GOT3 (cell line): ENCODE measurements at places on chromosomes 12 and 14.

DNA sequence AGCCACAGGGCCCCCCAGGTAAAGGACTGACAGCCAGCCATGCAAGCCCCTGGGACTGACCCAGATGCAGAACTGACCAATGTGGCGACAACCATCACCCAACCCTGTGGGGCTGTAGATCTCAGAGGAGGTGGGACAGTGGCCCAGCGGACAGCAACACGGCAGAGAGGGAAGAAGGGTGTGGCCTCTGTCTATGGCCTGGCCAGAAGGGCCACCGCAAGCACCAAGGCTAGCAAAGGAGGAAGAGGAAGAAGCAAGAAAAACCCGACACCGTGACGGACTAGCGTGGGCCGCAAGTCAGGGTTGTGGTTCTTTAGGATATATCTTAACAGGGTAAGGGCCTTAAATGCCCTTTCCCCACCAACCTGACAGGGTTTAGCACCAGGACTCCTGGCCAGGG, 71.2 kb downstream of the ITPK1 start:
- no peak for DNase-seq

GRCh38 chr12:14264316-14264715, 101.2 kb upstream of the ATF7IP start:
- no peak for DNase-seq

- no peak for DNase-seq
Observed at GRCh38 chr14:72597252-72598233, 296.4 kb downstream of the DPF3 start.

- DNase-seq = no peak
Observed at GRCh38 chr12:39301422-39301821, 141.5 kb downstream of the KIF21A start.

DNA sequence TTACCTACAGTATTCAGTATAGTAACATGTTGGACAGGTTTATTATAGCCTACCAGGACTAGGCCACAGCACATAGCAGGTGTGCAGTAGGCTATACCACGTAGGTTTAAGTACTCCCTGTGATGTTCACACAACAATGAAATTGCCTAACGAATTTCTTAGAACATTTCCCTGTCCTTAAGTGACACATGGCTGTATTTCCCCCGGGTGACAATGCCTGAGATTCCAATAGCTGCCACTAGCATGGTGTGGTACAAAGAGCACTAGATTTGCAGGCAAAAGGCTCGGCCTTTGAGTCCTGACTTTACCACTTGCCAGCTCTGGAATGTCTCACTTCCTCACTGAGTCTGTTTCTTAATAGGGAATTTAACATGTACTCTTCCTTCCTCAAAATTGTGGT, 19.7 kb downstream of the PTPN21 start:
- no peak for DNase-seq

GRCh38 chr14:96754162-96754844, 42.9 kb upstream of the VRK1 start:
- DNase-seq = no peak

- DNase-seq = no peak
Observed at GRCh38 chr14:93160353-93160801, 24.3 kb downstream of the MOAP1 start.

DNA sequence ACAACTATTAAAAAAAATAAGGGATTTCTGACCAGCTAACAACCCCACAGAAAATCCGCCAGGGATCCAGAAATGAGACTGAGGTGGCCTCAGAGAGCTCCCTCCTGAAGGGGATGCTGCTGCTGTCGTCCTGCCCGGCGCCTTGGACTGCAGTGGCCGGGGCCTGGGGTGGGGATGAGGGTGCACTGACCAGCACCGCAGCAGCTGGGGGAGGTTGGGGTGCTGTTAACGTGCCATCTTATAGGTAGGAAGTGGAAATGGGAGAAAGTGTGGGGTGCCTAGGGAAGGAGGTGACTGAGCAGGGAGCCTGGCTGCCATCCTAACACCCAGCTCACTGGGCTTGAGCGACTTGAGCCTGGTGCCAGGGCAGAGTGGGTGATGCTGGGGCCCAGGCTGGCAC, 32.0 kb downstream of the DDX11 start:
- no peak for DNase-seq

- DNase-seq = no peak
Observed at GRCh38 chr12:33830070-33830469, 192.2 kb upstream of the ALG10 start.

- DNase-seq = no peak
Observed at GRCh38 chr14:67952381-67952780, 132.8 kb downstream of the RAD51B start.

GRCh38 chr14:88364710-88365413, 20.6 kb upstream of the SPATA7 start:
- DNase-seq = no peak

DNA sequence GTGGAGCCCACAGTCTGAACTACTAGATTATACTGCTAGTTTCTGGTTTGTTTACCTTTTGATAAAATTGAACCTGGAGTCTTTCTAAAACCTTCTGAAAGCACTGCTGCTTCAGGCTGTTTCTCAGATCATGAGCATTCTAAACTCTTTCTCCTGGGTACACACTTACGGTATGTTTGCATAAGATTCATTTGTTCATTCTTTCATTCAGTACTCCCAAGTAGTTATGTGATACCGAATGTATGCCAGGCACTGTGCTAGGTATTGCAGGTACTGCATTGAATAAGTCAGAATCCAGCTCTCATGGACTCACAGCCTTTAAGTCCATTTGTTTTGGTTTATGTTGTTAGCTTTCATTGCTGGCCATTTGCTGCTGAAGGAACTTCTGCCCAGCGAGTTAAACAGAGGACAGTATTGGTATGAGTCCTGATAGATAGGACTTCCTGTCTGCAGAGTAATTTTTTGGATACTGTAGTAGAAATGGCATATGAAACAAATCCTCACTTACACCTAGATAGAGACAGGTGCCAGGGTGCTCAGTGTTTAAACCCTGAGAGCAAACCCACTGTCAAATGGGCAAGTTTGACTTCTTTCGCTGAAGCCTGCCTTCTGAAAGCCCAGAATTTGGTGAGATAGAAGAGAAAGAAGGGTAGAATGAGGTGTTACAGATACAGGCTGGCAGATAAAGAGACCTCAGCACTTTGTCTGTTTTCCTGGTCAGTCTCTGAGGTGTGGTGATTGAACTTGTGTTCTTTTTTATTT, 2.1 kb downstream of the SUSD6 start:
- no peak for DNase-seq
